ENCODE measurements at places on chromosomes 16 and 17.

DNA sequence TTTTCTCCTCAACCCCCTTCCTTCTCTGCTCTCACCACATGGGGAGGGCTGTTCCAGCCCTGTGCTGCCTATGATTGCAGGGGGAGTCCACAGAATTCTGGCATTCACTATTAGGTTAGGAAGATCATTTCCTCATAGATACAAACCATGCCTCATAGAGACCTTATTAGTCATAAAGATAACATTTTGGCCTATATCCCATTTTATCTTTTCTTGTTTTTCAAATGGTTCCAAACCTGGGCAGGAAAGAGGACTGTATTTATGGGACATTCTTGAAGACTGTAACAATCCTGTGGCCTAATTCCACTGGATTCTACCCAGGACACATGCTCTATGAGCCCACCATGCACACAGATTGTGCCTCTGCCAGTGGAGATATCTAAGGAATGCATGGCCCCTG lies 51.7 kb downstream of the ASIC2 start:
- DNase-seq, result no peak

- DNase-seq, result no peak
Measured at GRCh38 chr17:11372692-11373091, 131.7 kb downstream of the SHISA6 start.

- peak; percentile 94 for DNase-seq
Measured at GRCh38 chr17:7887482-7888183, 956 bp upstream of the CHD3 start.

- DNase-seq, result no peak
Measured at GRCh38 chr17:11340803-11341202, 99.8 kb downstream of the SHISA6 start.

GRCh38 chr17:45234641-45235415 lies 13.1 kb downstream of the FMNL1 start:
- DNase-seq, result peak; percentile 38
